ENCODE measurements at places on chromosomes 3 and 15.

GRCh38 chr15:73303636-73304035, 65.1 kb downstream of the HCN4 start:
- no peak for DNase-seq

- no peak for DNase-seq
Observed at GRCh38 chr15:69906256-69907185, 191.2 kb downstream of the TLE3 start.

- no peak for DNase-seq
Observed at GRCh38 chr3:127134887-127135240, 58.1 kb upstream of the PRR23E start.

DNA sequence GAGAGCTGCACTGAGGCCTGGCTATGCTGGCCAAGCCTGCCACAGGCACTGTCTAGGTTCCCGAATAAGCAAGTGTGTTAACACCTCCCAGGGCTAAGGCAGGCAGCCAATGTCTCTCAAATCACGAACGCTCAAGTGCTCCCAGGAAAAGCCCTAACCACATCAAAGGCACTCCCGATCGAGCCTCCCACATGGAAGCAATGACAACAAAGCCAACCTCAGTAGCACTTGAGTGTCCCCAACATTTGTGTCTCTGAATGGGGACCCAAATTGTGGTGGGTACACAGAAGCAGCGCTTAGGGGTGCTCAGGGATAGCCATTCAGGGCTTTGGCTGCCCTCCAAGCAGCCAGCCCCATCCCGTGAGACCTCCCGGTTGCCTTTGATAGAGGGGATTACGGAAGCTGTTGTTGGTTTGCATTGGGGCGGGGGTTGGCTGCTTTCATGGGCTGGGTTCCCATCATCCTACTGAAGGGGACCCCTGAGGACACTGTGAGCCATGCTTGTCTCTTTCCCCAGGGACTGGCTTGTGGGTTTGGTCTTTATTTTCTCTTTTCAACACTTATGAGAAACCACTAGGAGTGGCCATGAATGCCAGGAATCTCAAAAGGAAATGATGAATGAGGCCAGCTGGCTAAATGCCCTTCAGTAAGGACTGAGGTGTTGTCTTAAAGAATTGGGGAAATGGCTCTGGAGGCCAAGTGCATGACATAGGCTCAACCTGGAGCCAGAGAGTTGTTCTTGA, 234.1 kb upstream of the FEZF2 start:
- DNase-seq, result no peak

DNA sequence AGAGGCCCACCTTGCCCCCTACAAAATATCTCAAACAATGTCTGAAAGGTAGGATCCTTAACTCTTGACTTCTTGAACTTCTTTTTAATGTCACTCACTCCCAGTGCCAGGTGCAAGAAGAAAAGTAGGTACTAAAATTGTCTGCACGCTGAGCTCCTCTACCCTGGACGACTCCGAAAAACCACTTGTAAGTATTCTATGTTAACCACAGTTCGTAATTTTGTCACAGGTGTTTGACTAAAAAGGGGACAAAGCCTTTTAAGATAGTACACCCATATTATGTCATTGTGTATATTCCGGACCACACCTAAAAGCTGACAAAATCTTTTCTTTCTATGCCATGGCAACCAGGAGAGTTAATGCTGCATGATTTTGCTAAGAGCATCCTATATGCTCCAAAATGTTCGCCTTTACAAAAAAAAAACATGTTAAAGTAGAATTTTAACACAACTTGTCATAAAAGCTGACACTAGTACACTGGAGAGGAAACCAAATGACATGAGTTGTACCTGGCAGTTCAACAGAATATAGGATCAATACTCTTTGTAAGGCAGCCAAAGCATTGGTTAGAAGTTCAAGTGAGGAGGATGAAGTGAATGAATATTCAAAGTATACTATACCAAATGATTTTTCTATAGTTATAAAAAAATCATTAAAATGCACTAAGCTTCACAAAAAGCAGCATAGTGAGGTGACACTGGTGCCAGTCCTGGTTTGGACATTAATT, 210.5 kb downstream of the FOXP1 start:
- no peak for DNase-seq

GRCh38 chr15:34613301-34613700, 29.9 kb upstream of the GOLGA8B start:
- DNase-seq, result no peak

- DNase-seq, result no peak
Observed at GRCh38 chr3:111917300-111917699, 58.2 kb downstream of the PHLDB2 start.

- DNase-seq, result no peak
Observed at GRCh38 chr3:105700575-105700974, 168.2 kb downstream of the CBLB start.

GRCh38 chr3:62149539-62149938, 223.8 kb downstream of the FEZF2 start:
- DNase-seq, result no peak

GRCh38 chr3:11206953-11207352, 52.7 kb downstream of the HRH1 start:
- no peak for DNase-seq

GRCh38 chr3:35658686-35659085, 19.4 kb downstream of the ARPP21 start:
- no peak for DNase-seq

DNA sequence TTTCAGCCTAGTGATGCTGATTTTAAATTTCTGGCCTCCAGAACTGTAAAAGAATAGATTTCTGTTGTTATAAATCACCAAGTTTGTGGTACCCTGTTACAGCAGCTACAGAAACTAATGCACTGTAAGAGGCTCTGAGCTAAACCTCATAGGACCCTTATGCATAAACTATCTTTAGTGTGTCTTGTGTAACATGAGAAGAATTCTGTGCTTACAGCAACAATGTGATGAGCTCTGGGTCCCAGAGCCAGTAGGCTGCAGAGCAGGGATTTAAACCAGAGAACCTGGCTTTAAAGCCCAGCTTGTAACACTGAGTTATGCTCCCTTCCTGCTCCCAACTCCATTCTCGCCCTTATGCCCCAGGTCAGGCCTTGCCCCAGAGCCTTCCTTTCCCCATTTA, 113.1 kb downstream of the THSD4 start:
- DNase-seq, result no peak

DNA sequence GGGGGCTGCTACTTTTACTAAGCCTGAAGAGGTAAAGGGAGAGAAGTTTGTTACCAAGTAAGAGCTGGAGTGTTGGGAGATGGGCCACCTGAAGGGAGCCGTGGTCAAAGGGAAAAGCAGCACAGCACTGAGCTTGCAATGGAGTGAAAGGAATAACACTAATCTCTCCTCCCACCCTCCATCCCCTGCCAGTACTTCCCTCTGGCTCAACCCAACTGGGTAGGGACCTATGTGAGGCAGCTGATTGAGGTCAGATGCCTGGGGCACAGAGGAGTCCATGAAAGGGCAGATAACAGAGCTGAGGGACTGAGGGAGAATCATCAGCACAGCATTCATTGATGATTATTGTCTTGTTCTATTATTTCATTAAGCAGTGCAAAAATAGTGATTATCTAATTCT, 212.4 kb upstream of the TBC1D5 start:
- no peak for DNase-seq

DNA sequence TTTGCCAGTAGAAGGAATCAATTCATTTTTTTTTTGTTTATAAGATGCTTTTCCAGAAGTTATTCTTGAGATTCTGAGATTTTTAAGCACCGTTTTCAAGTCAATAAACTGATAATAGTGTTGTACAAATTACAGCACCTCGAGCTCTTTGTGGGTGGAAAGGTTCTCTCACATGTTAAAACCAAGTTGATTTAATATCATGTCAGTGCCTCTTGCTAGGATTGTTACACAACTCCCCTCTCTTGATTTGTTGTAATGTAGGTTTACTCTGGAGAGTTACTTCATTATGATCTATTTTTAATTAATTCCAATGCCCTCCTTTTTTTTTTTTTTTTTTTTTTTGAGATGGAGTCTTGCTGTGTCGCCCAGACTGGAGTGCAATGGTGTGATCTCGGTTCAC, 25.8 kb upstream of the UBXN7 start:
- no peak for DNase-seq

DNA sequence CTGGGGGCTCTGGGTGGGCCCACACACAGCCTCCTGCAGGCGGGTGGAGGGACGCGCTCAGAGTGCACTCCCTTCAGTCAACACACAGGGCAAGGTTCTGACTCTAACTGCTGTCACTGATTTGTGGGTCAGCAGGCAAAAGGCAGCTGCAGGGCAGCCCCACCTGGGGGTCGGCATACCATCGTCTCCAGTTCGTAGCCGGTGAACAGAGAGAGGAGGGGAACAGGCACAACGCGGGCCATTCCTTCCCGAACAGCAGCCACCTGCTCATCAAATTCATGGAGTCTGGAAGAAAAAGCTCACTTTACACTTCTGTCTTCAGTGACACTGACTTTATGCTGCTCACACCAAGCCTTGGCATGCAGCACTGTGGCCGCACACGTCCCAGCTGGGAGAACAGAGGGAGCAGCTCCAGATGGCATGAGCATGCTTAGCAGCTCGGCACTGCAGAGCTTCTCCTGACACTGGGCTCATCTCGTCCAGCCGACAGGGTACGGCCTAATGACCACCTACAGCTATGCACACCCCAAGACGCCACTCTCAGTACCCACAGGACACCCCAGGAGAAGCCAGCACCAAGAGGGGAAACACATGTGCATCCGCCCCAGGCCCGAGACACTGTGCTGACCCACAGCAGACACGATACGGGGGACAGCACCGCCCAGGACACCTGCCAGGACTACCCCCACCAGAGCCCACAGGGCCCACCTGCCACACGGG, 14.4 kb upstream of the OCA2 start:
- DNase-seq, result no peak

DNA sequence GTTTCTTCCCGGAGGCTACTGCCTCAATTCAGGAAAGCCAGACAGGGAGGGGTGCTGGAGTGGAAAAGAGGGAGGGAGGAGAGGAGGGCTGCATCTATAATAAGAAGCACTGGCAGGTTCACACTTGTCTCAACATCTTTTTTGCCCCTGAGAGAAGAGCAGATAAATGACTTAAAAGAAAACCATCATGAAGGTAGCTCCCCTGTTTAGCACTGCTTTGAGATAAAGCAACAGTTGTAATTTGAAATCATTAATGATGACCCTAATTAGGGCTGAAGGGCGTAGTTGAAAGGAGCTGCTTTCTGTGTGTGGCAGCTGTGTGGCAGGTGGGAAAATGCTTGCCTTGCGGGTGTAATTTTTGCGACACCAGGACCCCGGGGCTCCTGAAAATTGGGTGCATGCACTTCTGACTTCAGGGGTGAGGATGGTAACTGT, 222.8 kb upstream of the IL12A start:
- DNase-seq, result no peak

GRCh38 chr15:67150023-67150860, 84.8 kb downstream of the SMAD3 start:
- DNase-seq, result no peak

DNA sequence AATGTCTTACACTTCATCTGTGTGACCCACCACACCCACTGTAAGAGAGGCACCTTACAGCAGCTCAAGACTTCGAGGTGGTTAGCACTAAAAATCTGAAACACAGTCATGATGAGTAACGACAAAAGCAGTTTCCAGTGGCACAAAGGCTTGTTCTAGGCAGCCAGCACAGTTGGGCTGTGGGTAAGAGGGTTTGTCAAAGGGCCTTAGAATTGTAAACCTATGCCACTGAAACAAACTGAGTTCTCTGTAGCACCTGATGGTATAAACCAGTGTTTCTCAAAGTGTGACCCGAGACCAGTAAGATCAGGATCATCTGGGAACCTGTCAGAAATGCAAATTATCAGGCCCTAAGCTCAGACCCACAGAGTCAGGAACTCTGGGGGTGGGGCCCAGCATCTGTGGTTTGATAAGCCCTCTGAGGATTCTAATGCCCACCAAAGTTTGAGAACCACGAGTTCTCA, 36.5 kb downstream of the DAPK2 start:
- peak; percentile 23 for DNase-seq

GRCh38 chr3:15722877-15723623, 74.7 kb downstream of the ANKRD28 start:
- DNase-seq, result no peak

DNA sequence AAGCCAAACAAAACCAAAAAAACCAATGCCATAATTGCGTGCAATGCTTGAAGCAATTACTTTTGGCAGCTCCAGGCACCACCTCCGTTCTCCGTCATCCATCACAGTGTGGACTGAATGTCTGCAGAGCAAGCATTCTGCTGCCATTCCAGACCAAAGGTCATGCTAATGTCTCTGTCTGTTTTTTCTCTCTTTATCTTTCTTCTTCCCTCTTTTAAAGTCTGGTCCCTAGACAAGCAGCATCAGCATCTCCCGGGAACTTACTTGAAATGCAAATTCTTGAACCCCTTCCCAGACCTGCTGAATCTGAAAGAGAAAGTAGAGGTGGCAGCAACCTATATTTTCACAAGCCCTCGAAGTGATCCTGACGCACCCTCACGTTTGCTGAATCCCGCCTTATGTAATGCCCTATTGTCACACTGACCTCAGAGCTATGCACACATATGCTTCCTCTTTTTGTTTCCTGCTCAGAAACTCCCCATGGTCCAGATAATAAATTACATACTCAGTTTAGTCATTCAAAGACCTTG, 297.3 kb upstream of the PROK2 start:
- DNase-seq, result no peak

DNA sequence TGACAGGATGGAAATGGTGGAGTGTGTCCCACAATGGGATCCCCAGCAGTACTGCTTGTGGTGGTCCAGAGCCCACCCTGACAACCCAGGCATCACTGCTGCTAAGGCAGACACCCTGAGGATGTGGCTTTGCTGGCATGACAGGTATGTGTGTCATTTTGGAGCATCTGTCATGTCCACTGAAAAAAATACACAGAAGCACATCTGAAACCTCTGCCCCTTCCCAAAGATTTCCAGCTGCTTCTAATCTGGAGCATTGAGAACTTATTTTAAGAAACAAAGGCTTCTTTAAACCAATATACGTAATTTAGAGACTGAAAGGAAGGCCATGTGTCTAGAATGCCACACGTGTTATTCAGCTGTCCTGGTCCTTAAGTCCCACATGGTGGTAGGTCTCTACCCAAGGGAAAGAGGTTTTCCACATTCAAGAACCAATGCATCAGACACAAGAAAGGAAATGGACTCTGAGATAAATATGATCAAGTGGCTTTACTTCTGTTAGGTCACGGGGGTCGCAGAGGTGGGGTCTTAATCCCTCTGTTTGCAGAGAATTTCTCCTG, 88.3 kb downstream of the PDZRN3 start:
- DNase-seq, result no peak

DNA sequence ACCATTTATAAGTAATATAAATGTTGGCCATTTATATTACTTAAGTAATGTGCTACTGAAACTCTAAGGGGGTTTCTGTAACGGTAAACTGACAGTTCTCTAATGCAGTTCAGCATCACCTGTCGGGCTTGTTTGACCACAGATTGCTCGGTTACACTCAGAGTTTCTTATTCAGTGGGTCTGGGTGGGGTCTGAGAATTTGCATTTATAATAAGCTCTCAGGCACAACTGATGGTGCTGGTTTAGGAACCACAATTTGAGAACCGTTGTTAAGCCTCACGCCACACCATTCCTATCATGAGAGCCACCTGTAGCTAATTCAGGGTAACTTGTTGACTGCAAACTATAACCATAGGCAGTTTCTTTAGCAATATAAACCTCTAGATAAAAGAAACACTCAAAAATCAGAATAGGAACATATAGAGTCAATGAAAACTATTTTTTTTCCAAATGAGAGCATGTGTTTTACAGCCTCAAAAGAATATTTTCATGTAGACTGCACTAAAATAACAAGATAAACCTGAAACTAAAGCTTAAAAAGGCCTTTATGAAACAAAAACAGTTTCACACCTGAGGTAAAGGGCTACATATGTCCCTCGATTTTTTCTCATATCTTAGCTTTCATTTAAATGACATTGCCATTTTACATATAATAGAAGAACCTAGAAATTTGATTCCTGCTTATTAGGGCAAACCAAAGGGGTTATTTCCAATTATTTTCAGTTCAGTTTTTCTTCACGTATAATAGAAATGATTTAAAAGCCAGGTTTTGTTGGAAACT, 604.8 kb downstream of the UNC13C start:
- no peak for DNase-seq

Data from activated T-helper 1 cell treated with anti-CD3 and anti-CD28 coated beads, Interleukin-2, amount 50 U/mL, for 16 hours (primary cell).